Regular cardiac myocyte (primary cell): ENCODE measurements at places on chromosomes 13 and 19. TPM values are rescaled to one million over a fixed set of nuclear protein-coding genes. Genes with fewer than 3 reads are reported as not detected.

The CRB3 gene
- 0.28 TPM in 1 of 2 replicates, not detected in the other for total RNA-seq

The FGF14 gene
- total RNA-seq, result under 0.01 TPM in 1 of 2 replicates, not detected in the other

The POSTN gene
- total RNA-seq, result 564 and 1,285 TPM in 2 replicates

The CALM3 gene
- 179 and 296 TPM in 2 replicates for total RNA-seq

The CPB2 gene
- not detected in 2 replicates for total RNA-seq

The IGSF23 gene
- 0.19 and 0.28 TPM in 2 replicates for total RNA-seq

The PINLYP gene
- total RNA-seq, result 2.0 and 2.5 TPM in 2 replicates

The CD22 gene
- total RNA-seq, result 0.96 and 1.7 TPM in 2 replicates

The TM9SF2 gene
- 144 and 190 TPM in 2 replicates for total RNA-seq

The BRME1 gene
- 1.2 and 1.4 TPM in 2 replicates for total RNA-seq

The IGFL2 gene
- 1.1 TPM in 1 of 2 replicates, not detected in the other for total RNA-seq

The ASF1B gene
- total RNA-seq, result 1.4 and 17.6 TPM in 2 replicates

The SLC5A5 gene
- not detected in 2 replicates for total RNA-seq

The KPNA3 gene
- 27.6 and 39.9 TPM in 2 replicates for total RNA-seq

The MCEMP1 gene
- not detected in 2 replicates for total RNA-seq

The FUT1 gene
- total RNA-seq, result under 0.01 and 0.58 TPM in 2 replicates

The ZNF77 gene
- 2.3 and 4.2 TPM in 2 replicates for total RNA-seq

The DCT gene
- 0.28 TPM in 1 of 2 replicates, not detected in the other for total RNA-seq

The SCAF1 gene
- 10.1 and 21.5 TPM in 2 replicates for total RNA-seq

The FAM216B gene
- not detected in 2 replicates for total RNA-seq

The CBLC gene
- under 0.01 TPM in 2 replicates for total RNA-seq

The MADCAM1 gene
- under 0.01 TPM in 1 of 2 replicates, not detected in the other for total RNA-seq

The JAK3 gene
- 3.1 and 3.9 TPM in 2 replicates for total RNA-seq

The KLK2 gene
- total RNA-seq, result not detected in 2 replicates

The C19orf67 gene
- 0.56 TPM in 1 of 2 replicates, not detected in the other for total RNA-seq

The LILRA1 gene
- total RNA-seq, result not detected in 2 replicates

The C19orf81 gene
- not detected in 2 replicates for total RNA-seq

The PSG4 gene
- 10.4 and 12.4 TPM in 2 replicates for total RNA-seq

The C5AR2 gene
- under 0.01 TPM in 2 replicates for total RNA-seq

The ZNF560 gene
- 2.7 and 3.4 TPM in 2 replicates for total RNA-seq

The KIR2DL3 gene
- total RNA-seq, result not detected in 2 replicates

The SPART gene
- 69.2 and 101 TPM in 2 replicates for total RNA-seq

The AMER2 gene
- not detected in 2 replicates for total RNA-seq

The LYPD3 gene
- under 0.01 and 0.28 TPM in 2 replicates for total RNA-seq

The CD209 gene
- total RNA-seq, result not detected in 2 replicates

The GJB2 gene
- under 0.01 TPM in 2 replicates for total RNA-seq

The ZNF584 gene
- 12.7 and 16.7 TPM in 2 replicates for total RNA-seq

The NOVA2 gene
- under 0.01 TPM in 2 replicates for total RNA-seq

The TSHZ3 gene
- total RNA-seq, result 7.1 and 8.7 TPM in 2 replicates

The MIA gene
- 0.85 TPM in 1 of 2 replicates, not detected in the other for total RNA-seq

The RNF17 gene
- total RNA-seq, result 0.28 TPM in 1 of 2 replicates, not detected in the other

The TEKTIP1 gene
- total RNA-seq, result not detected in 2 replicates

The PRRG2 gene
- total RNA-seq, result 0.19 and 1.1 TPM in 2 replicates

The ADGRE3 gene
- not detected in 2 replicates for total RNA-seq

The ZNF625 gene
- 15.9 and 18.6 TPM in 2 replicates for total RNA-seq

The ZNF296 gene
- total RNA-seq, result under 0.01 TPM in 1 of 2 replicates, not detected in the other

The KLK6 gene
- total RNA-seq, result not detected in 2 replicates

The PBX4 gene
- total RNA-seq, result 0.19 and 0.56 TPM in 2 replicates

The RFPL4A gene
- not detected in 2 replicates for total RNA-seq

The ZNF607 gene
- 3.8 and 6.8 TPM in 2 replicates for total RNA-seq

The KCNN4 gene
- total RNA-seq, result 3.8 and 4.5 TPM in 2 replicates

The DOCK6 gene
- 16.3 and 20.0 TPM in 2 replicates for total RNA-seq

The HTR2A gene
- total RNA-seq, result 0.19 and 4.8 TPM in 2 replicates

The TRIM28 gene
- total RNA-seq, result 171 and 383 TPM in 2 replicates

The NMRK2 gene
- total RNA-seq, result not detected in 2 replicates
